ENCODE measurements at places on chromosomes 16 and 17.
A peak's percentile ranks its signal among the peaks of the same experiment; 100 is the strongest.

DNA sequence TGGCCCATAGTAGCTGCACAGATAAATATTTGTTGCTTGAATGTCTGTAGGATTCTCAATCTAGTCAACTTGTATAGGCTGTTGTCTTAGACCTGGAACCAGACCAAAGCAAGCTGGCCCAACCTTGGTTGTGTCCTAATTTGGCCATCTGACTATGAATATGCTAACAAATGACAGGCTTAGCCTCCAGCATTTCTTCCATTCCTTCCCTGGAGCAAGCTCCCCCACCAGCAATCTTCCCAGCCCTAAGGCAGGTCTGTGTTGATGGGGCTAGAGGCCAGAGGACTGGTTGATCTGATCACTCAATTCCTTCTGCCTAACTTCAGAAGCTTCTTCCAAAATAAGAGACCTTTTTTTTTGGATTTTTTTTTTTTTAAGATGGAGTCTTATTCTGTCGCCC is 9.4 kb upstream of the PHOSPHO1 start:
- no peak for DNase-seq

- DNase-seq: no peak
Measured at GRCh38 chr16:685967-686366, 1.8 kb upstream of the JMJD8 start.

- no peak for DNase-seq
Measured at GRCh38 chr17:41520821-41521521, 2.3 kb upstream of the KRT15 start.

DNA sequence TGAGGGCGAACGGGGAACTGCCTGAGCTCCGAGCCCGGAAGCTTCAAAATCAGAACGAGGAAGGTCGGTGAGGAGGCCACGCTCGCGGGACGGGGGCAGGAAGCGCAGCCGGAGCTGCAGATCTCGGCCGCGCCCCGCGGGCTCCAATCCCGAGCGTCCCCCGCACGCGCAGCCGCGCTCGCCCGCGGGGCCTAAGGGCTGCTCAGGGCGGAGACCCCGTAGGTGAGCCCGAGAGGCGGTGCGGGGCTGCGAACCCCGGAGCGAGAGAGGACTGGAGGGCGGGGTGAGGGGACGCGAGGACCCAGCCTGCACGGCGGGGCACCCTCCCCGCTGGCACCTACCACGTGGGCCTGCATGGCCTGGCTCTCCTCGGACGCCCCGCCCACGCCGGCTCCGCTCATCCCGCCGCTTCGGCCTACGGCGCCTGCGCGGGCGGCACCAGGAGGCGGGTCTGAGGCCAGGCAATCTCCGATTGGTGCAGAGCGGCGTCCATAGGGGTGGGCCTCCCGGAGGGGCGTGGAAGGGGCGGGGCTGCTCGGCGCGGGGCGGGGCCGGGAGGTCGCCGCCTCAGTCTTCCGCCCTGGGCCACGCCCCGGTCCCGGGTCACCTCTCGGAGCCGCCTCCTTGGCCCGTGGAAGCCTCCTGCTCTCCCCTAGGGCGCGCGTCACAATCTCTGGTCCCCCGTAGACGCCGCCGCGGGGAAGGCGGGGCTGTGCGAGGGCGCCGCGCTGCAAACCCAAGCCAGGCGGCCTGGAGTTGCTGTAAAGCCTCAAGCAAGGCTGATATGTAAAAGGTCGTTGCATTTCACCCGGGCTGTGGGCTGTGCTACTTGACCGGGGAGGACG is 27.8 kb upstream of the METRNL start:
- DNase-seq: peak; percentile 88

GRCh38 chr16:11734653-11735043 is 8.0 kb downstream of the TXNDC11 start:
- no peak for DNase-seq

DNA sequence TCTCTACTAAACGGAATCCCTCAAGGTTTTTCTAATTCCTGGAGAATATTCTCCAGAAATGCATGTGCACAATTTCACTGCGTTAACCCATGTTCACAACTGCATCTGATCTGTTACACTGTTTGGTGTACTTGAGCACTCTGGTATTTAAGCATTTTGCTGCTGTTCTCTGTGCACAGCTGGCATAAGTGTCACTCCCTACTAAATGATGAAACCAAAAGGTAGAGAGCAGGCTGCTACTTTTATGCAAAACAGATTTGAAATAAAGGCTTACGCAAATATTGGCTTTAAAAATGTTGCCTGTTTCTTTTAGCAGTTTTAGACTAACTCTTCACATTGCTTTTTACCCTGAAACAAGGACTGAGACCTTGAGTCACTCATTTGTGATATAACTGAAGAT is 41.7 kb downstream of the ESRP2 start:
- DNase-seq: no peak

GRCh38 chr16:17469741-17470181 is 999 bp downstream of the XYLT1 start:
- no peak for DNase-seq

DNA sequence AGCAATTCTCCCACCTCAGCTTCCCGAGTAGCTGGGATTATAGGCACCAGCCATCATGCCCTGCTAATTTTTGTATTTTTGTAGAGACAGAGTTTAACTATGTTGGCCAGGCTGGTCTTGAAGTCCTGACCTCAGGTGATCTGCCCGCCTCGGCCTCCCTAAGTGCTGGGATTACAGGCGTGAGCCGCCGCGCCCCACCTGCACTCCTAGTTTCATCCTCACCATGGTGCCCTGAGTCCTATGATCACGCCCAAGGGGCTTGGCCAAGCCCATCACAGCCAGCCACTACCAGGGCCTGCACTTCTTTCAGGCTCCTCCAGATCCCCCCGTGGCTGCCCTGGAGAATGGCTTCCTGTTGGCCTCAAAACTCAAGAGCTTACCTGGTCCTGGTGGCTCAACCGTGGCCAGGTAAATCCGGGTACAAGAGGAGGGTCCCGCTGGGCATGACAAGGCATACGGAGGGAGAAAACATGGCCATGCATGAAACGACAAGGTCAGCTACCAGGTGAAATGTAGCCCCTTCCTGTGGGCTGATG is 20.4 kb upstream of the TFAP4 start:
- no peak for DNase-seq

GRCh38 chr17:59435238-59435637 is 103.8 kb downstream of the YPEL2 start:
- no peak for DNase-seq

- no peak for DNase-seq
Measured at GRCh38 chr16:11165894-11166665, 89.9 kb downstream of the SOCS1 start.

- DNase-seq: no peak
Measured at GRCh38 chr16:88673716-88674379, 11.0 kb upstream of the MVD start.

GRCh38 chr17:48843187-48843900 is 12.5 kb downstream of the CALCOCO2 start:
- DNase-seq: no peak

GRCh38 chr17:72560303-72561247 is 439.8 kb downstream of the SOX9 start:
- peak; percentile 9 for DNase-seq

DNA sequence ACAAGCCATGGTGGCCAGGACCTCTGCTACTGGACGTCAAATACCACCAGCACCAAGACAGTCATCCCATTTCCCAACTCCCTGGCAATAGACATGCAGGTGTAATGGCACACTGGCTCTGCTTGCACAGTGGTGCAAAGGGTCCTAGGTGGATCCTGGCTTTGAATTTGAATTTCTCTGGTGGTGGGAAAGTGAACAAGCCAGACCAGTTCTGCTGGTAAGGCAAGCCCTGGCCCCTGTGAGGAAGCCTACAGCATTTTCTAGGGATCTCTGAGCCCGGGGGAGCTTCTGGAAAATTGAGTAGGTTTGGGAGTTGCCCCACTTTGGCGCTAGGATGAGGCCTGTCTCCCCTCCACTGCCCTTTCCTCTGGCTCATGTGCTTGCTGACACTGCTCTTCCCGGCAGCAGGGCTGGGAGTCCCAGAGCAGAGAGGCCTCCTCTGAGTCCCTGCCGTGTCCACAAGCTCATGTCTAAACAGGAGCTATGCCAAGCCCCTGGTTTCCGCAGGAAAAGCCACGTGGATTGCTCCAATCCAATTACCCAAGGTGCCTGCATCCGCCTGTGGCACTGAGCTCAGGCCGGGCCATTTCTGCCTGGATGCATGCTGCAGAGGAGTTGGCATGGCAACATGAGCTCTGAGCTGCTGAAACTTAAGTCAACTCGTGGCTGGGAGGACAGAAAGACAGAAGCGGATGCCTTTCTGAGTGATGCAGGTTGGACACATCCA is 67.0 kb downstream of the PRMT7 start:
- DNase-seq: no peak

DNA sequence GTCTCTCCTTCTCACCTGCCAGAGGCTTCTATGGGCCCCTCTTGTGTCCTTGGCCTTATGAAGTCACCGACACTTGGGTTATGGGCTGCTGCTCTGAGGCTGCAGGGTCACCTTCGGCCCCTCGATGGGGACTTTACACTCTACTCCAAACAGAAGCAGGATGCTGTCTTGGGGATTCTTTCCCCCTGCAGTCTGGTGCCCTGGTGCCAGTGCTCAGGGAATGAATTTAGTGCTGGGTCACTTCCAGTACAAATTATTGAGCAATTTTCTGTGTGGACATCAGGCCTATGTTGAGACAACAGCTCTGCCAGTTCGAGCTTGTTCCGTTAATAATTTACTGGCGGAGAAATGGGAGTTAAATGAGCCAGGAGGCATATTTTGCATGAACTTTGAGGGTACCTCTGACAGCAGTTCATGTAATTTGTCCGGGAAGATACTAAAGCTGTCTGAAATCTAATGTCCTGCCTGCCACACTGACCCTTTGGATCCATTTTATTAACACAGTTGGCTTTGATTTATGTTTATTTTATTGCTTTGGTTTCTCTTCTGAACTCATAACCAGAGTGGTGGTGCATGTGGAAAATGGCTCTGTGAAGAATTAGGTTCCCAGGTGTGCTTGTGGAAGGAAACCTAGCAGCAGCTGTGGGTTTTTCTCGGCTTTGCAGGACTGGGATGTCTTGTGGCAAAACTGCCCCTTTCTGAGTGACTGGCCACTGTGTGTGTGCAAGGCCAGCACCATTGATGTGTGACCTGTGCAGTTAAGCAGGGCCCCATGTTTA is 34.1 kb upstream of the DHX8 start:
- DNase-seq: no peak

GRCh38 chr17:82301300-82301915 is 16.0 kb downstream of the CD7 start:
- no peak for DNase-seq

GRCh38 chr16:85963753-85964285 is 64.9 kb downstream of the IRF8 start:
- peak; percentile 54 for DNase-seq

- DNase-seq: no peak
Measured at GRCh38 chr16:69511651-69512050, 54.1 kb upstream of the NFAT5 start.

DNA sequence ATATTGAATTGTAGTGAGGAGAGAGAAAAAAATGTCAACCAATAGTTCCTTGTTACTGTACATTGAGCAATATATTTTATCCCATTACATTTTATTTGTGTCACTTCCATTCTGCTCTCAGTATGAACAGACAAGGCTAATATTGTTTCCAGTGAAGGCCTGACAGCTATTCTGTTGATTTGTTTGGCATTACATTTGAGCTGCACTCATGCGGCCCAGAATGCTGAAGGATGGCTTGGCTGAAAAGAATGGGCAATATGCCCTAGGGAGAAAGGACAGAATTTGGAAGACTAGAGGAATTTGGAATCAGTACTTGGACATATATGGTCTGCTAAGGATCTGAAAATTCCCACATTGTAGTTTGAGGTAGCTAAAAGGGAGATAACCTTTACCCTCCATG is 1294.4 kb downstream of the CDH8 start:
- DNase-seq: no peak

DNA sequence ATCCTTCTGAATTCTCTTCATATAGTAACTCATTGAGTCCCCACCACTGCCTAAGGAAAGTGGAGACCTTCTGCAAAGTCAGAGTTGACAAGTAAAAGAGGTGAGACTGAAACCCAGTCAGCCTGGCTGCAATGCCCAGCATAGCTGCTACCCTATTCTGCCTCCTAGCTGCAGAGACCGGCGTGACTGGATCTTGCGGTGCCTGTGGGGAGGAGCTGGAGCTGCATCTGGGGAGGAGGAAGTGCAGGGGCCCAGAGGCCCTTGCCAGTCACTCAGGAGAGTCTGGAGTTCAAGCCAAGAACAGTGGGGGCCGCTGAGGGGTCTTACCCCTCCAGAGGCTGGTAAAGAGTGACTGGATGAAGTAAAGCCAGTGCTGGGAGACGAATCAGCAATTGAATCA is 35.0 kb upstream of the ZNF423 start:
- no peak for DNase-seq

GRCh38 chr16:12653820-12654392 is 149.8 kb downstream of the CPPED1 start:
- no peak for DNase-seq

DNA sequence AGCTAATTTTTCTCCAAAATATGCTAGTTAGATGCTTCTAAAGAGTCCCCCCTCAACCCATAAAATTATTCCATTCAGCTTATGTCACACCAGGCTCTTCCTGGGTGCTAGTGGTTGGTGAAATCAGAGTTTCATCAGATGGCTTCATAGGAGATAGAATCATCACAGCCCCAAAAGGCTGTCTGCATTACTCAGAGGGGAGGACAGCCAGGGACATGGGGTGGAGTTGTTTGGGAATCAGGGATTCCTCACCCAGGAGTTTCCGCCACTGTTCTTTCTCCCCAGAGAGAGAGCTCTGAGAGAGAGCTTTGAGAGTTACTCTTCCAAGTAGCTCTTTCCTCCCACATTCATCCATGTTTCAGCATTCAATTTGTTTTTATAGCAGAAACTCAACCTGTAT is 288 bp upstream of the KRT34 start:
- DNase-seq: no peak

DNA sequence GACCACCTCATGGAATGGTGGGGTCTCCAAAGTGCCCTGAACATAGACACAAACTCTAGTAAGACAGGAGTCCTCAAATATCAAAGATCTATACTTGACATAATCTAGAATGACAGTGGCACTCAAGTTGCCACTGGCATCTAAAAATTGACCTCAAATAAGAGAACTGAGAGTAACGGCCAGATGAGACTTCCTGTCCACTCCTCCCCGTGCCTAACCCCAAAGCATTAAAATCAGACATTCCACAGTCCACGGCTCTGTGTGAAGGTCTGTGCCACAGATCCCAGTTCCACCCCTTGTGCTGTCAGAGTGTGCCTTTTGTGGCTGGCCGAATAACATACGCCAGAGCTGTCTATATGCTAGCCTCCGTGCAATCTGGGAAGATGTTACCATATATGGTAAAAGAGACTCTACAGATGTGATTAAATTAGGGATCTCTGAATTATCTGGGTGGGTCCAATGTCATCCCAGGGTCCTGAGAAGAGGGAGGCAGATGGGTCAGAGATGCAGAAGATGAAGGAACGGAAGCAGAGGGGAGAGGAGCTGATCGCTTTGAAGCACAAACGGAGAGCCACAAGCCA is 21.0 kb upstream of the EVPL start:
- no peak for DNase-seq
